Right lobe of liver (tissue), 6 donors: ENCODE measurements at places on chromosomes 3 and 15. TPM values are rescaled to one million over a fixed set of nuclear protein-coding genes. Genes with fewer than 3 reads are reported as not detected.

- no peak for DNase-seq
These were observed 11.9 kb downstream of the NPHP3 start for GRCh38 chr3:132710311-132710710.

The CDHR4 gene
- not detected for total RNA-seq

- DNase-seq, result no peak
These were observed 131.6 kb upstream of the CMC1 start for GRCh38 chr3:28109829-28110228.

The NBEAL2 gene
- 11.1 TPM for total RNA-seq

- peak; percentile 31 for DNase-seq
These were observed 122.6 kb upstream of the MEF2A start for GRCh38 chr15:99443056-99443756.

The TMEM40 gene
- not detected for total RNA-seq

GRCh38 chr15:88431441-88431840 lies 35.7 kb downstream of the MRPL46 start:
- no peak for DNase-seq

- DNase-seq, result peak; percentile 88
These were observed 37.7 kb downstream of the FAM174B start for GRCh38 chr15:92617549-92618520.

DNA sequence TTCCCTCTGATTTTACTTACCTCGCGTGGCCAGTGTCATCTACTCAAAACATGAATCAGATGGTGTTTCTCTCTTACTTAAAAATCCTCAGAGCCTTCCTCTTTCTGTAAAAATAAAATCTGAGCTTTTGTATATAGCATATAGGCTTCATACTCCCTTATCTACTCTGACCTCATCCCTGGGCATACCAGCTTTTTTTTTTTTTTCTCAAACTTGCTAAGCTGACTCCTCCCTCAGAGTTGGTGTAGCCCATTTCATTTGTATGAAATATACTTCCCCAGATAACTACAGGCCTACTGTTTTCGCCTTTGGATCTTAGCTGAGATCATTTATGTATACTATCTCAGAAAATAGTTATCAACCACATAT lies 648.9 kb upstream of the ALCAM start:
- DNase-seq, result no peak

- no peak for DNase-seq
These were observed 1.7 kb downstream of the TBC1D5 start for GRCh38 chr3:17740721-17741141.

The TLR9 gene
- 0.12 TPM for total RNA-seq

The HYAL1 gene
- total RNA-seq, result 90.6 TPM

The WDR73 gene
- total RNA-seq, result 11.1 TPM

- peak; percentile 69 for DNase-seq
These were observed 63.9 kb upstream of the HES1 start for GRCh38 chr3:194072097-194072428.

DNA sequence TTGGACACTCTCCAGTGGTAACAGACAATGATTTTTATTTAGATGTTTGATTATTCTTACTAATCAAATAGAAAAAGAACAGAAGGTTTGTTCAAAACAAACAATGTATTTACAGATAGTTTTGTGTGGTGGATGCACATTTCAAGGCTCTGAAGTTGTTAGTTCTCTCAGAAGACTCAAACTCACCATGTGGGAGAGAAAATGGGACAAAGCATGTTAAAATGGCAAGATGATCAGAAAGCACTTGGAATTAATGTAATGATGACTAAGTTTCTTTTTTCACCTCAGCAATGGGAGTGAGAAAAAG lies 450.5 kb upstream of the KCNMB2 start:
- DNase-seq, result no peak

DNA sequence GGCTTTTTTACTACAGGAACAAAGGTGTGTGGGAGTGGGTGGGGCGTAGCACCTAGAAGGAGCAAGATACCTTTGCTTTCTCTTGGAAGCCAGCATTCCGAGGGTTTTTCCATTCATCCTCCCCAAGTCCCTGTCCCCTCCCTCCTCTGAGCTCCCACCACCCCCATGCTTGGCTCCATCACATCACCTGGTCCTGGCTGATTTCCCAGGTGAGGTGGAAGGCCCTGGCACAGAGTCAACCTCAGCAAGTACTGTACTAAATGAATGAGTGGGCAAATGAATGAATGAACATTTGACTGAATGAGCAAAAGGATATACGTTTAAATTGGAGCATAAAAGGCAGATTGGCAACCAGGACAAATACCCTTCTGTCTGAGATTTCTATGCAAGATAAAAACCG lies 45.4 kb downstream of the DZIP1L start:
- no peak for DNase-seq

GRCh38 chr3:115072265-115073021 lies 74.6 kb downstream of the ZBTB20 start:
- DNase-seq, result no peak

The CHRD gene
- total RNA-seq, result 67.5 TPM

- no peak for DNase-seq
These were observed 40.3 kb downstream of the SLC6A20 start for GRCh38 chr3:45756055-45756454.

DNA sequence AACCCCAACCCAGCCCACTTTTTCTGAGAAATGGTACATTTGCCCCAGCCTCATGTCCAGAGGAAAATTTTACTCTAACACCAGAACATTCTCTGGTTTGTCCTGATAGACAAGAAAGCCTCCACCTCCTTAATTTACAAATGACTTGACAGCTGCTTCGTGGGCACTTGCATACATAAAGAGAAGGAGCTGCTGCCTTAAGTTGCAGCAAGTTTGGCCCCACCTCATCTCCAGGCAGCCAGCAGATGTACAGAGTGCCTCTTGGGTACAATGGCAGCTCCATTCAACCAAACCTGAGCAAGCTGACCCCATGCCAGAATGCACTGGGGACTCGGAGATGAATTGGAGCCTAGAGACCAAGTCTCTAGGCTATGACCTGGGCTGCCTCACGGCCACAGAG lies 6.2 kb upstream of the H1-8 start:
- no peak for DNase-seq

GRCh38 chr15:64683378-64683777 lies 92.0 kb downstream of the RBPMS2 start:
- DNase-seq, result no peak

- DNase-seq, result peak; percentile 79
These were observed 226.1 kb downstream of the VPS13C start for GRCh38 chr15:61834076-61834697.

DNA sequence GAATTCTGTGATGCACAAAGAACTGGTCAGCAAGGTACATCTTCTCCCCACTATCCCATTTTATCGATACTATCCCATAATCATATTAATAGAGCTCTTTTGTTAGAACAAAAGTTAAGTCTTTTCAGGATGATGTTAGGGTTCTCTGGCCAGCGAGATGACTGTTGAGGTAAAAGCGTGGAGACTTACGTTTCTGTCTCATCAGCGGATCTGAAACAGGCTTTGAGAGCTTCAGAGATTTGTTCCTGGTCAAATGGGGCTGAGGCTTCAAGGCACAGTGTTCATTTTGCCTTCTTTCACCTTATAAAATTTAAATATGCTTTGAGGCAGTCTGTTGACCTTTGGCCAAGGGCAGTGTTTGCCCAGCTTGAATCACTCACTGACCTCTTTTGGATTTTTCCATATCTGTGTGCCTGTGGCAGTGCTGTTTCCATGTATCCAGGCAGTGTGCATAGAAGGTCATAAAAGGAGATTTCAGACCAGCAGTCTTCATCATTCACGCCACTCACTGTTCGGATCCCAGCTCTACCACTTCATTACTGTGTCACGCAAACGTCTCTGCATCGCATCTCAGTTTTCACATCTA lies 3.1 kb downstream of the ADAMTSL3 start:
- peak; percentile 78 for DNase-seq

GRCh38 chr3:194333212-194333980 lies 17.7 kb downstream of the CPN2 start:
- peak; percentile 92 for DNase-seq

GRCh38 chr15:74333662-74334061 lies 33.8 kb downstream of the CYP11A1 start:
- DNase-seq, result no peak

- no peak for DNase-seq
These were observed 876.7 kb downstream of the NAALADL2 start for GRCh38 chr3:175735866-175736265.

The CLRN1 gene
- total RNA-seq, result not detected

DNA sequence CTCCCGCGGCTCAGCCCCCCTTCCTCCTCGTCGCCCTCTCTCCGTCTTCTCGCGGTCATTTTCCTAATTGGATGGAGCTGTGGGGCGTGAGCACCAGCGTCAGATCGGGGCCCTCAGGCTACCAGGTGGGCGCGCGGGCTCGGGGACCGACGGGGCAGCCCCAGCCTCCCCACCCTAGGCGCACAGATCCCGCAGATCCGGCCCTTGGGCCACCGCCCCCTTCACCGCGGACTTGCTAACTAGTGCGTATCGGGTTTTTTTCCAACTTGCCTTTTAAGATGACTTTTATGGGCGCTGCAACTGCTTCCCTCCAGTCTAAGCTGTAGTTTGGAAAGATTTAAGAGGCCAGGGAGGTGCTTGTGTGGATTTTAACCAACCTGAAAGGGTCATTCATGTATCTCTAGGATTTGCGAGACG lies 1.3 kb downstream of the ZNF710 start:
- no peak for DNase-seq
